NCI-H1105 (cell line): ENCODE measurements at places on chromosomes 5 and 9.
A peak's percentile ranks its signal among the peaks of the same experiment; 100 is the strongest.

GRCh38 chr5:9401786-9402472, 143.9 kb downstream of the SEMA5A start:
- no peak for DNase-seq

DNA sequence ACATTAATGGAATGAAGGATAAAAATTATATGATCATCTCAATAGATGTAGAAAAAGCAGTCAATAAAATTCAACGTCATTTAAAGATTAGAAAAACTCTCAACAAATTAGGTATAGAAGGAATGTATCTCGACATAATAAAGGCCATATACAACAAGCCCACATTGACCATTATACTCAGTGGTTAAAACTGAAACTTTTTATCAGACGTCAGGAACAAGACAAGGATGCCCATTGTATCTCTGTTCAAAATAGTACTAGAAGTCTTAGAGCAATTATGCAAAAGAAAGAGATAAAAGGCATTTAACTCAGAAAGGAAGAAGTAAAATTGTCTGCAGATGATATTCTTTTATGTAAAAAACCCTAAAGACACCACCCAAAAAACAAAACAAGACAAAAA, 40.8 kb downstream of the C9 start:
- DNase-seq = no peak

DNA sequence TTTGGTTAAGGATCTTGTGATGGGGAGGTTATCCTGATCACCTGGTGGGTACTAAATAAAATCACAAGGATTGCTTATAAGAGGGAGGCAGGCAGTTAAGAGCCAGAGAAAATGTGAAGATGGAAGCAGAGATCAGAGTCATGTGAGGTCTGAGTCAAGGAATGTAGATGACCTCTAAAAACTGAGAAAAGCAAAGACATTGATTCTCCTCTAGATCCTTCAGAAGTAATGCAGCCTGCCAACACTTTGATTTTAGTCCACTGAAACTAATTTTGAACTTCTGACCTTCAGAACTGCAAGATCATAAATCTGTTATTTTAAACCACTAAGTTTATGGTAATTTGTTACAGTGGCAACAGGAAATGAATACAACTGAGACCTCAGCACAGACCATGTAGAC, 499.0 kb downstream of the GADD45G start:
- DNase-seq = no peak

- DNase-seq = no peak
These were observed 366.4 kb downstream of the PSAT1 start for GRCh38 chr9:78663369-78663768.

GRCh38 chr5:88407341-88407740, 138.7 kb upstream of the TMEM161B start:
- DNase-seq = no peak

- no peak for DNase-seq
These were observed 298.6 kb upstream of the WWC1 start for GRCh38 chr5:167992868-167993267.

DNA sequence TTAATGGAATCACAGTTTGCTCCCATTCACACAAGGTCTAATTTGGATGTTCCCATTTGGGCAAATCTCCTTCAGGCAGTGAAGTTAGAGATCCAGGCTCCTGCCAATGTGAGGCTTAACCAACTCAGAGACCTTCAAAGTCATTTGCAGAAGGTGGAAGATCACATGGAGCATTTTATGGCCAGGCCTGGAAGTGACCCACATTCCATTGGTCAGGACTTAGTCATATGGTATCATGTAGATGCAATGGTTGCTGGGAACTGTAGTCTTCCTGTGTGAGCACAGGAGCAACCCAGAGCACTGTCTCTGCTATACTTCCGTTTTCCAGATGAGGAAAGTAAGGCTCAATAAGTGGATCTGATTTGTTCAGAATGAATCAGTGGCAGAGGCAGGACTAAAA, 292.7 kb upstream of the SMARCA2 start:
- DNase-seq = no peak

DNA sequence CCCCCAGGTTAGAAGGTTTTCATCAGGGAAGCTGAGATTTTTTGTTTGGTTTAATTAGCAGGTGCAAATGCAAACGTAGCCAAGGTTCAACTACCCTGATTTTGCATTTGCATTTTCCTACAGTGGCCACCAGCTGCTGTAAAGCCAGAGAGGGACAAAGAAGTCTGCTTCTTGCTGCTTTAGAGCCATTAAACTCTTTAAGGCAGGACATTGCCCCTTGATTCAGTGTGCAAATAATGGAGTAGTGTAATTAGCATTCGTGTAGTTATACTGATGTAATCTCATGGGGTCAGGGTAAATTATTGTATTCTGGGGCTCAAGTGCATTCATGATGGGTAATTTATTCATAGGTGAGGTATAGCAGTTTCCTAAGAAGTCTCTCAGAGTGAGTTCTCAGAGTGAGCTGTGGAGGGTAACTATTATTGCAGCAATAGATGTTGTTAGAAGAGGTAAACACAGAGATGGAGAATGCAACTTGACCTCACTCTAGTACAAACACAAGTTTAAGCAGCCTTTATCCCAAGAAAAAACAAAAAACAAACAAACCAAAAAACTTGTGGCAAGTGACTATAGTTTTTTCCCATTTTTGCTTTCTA, 526.5 kb downstream of the KIF4B start:
- DNase-seq = peak; percentile 49

DNA sequence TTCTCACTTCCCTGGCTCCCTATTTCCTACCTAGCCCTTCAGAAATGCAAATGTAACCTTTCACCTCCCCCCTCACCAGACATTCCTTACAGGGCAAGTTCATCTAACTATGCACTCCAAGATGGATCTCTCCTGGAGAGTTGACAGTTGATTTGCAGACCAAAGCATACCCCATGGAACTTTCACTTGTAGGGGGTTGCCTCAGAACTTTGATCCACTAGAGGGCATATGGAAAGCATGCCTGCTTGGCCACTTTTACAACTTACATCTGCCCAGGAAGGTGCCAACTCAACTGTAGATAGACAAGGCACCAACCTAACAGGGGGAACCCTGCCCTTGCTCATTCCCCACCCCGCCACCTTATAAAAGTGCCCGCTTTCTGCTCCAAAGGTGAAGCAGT, 187.8 kb downstream of the NXNL2 start:
- no peak for DNase-seq

GRCh38 chr9:92988215-92988768, 41.0 kb downstream of the FGD3 start:
- peak; percentile 10 for DNase-seq

GRCh38 chr9:7979611-7980010, 180.0 kb upstream of the DMAC1 start:
- DNase-seq = no peak

- no peak for DNase-seq
These were observed 94.1 kb upstream of the FST start for GRCh38 chr5:53386341-53386740.

- DNase-seq = no peak
These were observed 8.7 kb downstream of the SERINC5 start for GRCh38 chr5:80246995-80247729.

DNA sequence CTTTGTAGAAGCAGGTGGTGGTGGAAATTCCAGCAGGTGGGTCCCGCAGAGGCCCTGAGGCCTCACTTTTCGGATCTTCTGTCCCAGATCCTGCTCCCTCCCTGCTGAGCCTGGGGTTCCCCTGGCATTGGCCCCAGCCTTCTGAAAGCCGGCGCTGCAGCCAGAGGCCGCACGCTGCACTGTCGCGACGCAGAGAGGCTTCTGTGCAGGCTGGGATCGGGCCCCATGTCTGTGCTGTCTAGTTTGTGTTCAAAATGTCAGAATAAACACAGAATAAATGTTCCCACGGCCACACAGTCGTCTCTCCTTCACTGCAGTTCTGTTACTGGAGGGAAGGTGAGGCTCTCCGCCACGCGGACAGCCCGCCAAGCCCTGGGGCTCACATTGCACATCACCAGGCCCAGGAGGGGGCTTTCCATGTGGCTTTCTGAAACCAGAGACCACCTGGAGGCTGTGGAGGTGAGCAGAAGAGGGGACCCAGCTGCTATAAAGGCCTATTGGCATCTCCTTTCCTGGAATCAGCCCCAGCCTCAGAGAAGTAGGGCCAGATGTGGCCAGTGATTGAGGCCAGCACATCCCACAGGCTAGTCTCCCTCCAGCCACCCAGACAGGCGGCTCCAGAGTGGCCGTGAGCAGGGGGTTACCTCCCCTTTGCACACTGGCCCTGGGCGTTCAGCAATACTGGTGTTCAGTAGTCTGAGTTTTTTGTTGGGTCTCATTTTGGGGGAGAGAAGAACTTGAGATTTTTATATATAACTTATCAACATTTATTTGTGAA, 46.5 kb downstream of the USP20 start:
- DNase-seq = no peak

- no peak for DNase-seq
These were observed 284.5 kb upstream of the RASA1 start for GRCh38 chr5:86983208-86983607.

GRCh38 chr5:170741801-170742200, 41.7 kb upstream of the GABRP start:
- no peak for DNase-seq

- no peak for DNase-seq
These were observed 4.6 kb downstream of the ENHO start for GRCh38 chr9:34518110-34518616.

- no peak for DNase-seq
These were observed 8.7 kb downstream of the LHX6 start for GRCh38 chr9:122219856-122220672.

- no peak for DNase-seq
These were observed 105.5 kb downstream of the RICTOR start for GRCh38 chr5:38968665-38969064.

- no peak for DNase-seq
These were observed 328.9 kb downstream of the PJA2 start for GRCh38 chr5:109080896-109081295.

GRCh38 chr9:101247297-101247696, 137.5 kb downstream of the BAAT start:
- no peak for DNase-seq

DNA sequence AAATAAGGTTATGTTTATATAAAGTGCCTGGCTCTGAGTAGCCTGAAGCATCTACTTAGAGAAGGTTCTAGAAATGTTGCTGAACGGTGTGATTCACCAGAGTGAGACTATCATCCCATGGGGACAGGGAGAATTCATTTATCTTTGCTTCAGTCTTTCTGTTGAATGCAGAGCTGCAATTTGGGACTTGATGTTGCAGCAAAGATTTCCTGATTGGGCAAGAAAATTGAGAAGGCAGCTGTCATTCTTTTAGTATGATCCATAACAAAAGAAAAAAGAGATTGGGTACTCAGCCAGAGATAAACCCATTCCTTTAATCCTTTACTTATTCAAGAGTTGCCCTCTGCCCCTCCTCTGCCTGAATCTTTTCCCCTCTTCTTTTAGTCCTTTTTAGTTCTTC, 456.3 kb upstream of the WWC1 start:
- no peak for DNase-seq

DNA sequence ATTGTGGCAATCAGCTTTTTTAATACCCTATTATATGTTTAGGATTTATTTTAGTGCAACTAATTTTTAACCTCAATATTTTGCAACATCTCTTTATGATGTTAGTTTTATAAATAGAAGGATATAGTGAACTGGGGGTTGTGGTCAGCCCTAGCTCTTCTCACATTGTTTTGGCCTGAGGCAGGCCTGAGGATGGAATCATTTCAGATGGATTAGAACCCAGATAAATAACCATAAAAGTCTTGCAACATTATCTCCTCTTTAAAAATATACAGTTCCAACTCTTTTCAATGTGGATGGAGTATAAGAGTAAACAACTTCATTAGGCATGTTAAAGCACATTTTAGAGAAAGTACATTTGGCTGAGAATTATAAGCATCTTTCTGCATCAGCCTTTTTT, 522.7 kb downstream of the NR2F1-AS1 start:
- no peak for DNase-seq

GRCh38 chr5:65050826-65051498, 282.2 kb downstream of the CWC27 start:
- DNase-seq = no peak

DNA sequence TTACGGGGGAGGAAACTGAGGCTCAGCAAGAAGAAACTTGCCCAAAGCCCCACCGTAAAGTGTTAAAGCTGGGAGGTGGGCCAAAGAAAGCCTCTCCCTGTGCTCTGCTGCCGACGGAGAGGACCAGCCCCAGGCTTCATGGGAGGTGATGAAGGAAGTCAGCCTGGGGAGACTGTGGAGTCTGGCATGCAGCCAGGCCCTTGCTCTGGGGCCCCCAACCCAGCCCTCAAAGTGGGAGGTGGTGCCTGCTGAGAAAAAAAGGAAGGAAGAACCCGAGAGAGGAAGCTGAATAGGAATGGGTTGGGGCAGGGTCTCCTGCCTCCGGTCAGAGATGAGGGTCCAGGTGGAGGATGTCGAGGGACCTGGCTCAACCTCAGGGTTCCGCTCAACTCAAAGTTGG, 3.8 kb downstream of the RNF44 start:
- no peak for DNase-seq
